ENCODE measurements at places on chromosomes 5 and 9.

DNA sequence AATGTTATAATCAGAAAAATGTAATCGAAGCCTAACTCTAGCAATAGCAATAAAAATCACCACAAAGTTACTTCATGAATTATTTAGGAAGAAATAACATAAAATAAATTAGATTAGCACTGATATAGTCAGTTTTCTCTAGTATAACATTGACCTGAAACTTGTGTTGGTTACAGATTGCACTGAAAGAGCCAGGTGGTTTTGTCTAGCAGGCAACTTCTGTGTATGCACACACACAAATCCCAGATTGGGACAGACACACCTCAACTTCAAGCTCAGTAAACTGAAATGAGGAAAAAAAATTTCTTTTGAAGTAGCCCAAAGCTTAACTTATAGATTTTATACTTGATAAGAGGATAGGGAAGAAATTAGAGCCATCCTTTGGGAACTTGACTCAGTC lies 129.3 kb downstream of the EFNA5 start:
- DNase-seq, result no peak

DNA sequence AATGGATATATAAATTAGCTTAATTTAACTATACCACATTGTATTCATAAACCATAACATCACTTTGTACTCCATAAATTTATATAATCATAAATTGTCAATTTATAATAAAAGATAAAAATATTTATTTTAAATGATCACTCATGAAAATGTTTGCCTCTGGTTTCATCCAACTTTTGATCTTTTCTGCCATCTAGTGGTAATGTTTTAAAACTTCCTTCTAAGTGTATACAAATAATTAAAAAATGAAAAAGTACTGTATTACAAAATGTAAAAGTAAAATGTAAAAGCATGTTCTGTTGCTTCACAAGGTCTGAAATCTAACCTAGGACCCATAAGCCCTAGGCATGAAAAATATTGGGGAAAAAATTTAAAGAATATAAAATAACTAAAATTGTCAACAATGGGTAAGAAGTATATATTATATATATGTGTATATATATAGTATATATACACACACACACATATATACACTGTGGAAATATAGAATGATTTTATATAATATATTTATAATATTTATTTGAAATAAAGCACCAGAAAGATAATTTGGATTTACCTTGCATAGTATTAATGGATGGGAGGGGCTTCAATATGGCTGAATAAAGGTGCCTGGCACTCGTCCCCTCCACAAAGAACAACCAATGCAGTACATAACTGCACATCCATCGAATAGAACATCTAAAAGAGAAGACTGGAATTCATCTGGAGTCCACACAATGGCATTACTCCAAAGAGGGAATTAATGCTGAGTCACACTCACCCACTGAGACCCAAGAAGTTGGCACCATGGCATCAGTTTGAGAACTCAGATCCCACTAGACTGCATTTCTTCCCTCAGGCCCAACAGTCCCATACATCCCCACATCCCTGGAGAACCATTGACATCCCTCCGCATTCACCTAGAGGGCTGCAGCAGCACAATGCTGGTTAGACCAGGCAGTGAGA lies 32.5 kb downstream of the ANXA1 start:
- no peak for DNase-seq

DNA sequence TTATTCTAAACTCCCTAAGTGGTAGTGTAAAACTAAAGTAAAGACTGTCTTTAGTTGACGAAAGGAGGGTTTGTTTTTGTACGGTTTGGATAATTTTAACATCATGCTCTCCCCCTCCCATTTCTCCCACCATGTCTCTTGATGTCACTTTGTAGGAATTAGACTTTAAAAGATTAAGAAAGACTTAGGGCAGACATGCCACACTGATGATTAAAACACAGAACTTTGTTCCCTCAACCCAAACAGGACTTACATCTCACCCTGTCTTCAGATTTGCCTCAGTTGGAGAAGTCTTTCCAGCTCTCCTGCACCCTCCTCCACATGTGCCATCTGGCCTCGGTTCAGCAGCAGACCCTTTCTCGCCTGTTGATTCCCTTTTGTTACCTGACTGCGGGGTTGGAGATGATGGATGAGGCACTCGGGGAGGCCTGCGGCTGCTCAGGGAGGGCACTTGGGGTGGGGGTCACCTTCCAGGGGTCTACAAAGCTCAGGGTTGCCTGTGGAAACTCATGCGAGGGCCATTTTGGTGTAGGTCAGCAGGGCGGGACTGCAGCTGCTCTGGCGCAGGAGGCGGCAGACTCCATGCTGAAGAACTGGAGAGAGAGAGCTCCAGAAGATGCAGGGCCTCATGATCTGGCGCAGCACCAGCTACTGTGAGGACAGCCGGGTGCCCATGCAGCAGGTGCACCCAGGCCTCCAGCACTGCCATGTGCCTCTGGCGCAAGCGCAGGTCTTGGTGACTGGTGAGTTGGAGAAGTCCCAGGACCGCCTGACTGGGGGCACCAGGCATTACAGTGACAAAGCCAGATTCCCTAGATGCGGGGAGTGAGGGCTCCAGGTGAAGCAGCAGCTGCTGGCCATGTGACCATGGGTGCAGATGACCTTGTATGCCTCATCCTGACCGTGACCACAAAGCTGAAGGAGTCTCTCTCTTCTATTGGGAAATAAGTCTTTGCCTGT lies 24.5 kb upstream of the EXOC3 start:
- no peak for DNase-seq

GRCh38 chr5:33764786-33765185 lies 127.0 kb downstream of the ADAMTS12 start:
- DNase-seq, result no peak

GRCh38 chr5:2013301-2014057 lies 130.8 kb upstream of the IRX4 start:
- peak; percentile 41 for DNase-seq

DNA sequence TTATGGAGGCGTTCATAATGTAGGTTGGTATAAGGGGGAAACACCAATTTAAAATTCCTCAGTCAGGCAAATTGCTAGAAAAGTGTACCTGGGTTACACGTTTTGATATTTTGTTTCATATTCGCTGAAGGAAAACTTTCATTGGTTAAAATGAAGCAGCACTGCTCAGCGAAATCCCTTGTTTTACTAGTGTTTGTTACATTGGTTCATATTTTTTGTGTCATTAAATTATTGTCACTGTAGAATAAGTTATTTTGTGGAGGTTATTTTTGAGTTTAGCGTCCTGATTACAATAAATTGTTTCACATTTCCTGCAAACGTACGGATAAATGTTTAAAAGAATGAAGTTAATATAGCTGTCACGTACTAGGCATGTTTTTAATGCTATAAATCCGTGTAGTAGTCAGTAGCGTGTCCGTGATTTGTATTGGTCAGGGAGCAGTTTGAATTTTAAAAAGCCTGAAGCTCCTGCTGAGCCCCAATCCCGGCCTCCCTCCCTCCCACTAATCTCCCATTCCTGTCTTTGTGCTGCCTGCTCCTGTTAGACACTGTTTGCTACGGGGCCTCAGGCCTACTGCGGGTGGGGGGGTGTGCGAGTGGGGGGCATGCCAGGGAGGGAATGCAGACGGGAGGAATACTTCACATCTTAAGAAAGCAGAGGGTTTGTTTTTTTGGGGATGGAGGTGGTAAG lies 2.0 kb downstream of the NIPBL start:
- peak; percentile 91 for DNase-seq

All from islet precursor cell (in vitro differentiated cells).